ENCODE measurements at places on chromosomes 2 and 18. TPM values are rescaled to one million over a fixed set of nuclear protein-coding genes. Genes with fewer than 3 reads are reported as not detected.

GRCh38 chr2:230825354-230825753, 39.4 kb upstream of the ITM2C start:
- no peak overlapping the region for H3K4me3 ChIP-seq
- peaks cover 10% of the 10 kb centered on the region for H3K27me3 ChIP-seq
- no peak for DNase-seq
- H3K36me3 ChIP-seq = peaks cover 7% of the 10 kb centered on the region
- H3K27ac ChIP-seq = no peak overlapping the region

DNA sequence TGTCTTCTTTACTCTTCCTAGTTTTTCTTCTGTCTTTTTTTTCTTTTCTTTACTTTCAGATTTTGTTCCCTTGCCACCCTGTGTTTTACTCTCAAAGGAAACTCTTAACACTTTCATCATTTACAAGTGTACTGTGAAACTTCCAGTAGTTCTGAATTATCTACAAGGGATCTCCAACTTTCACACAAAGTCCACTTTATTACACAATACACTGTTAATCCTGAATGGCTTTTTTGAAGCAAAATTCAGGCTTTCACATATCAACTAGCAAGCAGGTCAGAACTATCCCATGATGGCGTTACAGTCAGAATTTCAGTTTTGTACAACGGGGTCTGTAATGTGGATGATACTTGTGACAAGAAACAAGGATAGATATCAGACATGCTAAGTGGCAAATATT, 34.5 kb downstream of the RMP24 start:
- no peak overlapping the region for H3K27ac ChIP-seq
- H3K36me3 ChIP-seq = no peaks in the 10 kb centered on the region
- H3K27me3 ChIP-seq = no peaks in the 10 kb centered on the region
- no peak for DNase-seq
- H3K4me3 ChIP-seq = no peak overlapping the region
- no peaks in the 10 kb centered on the region for H3K4me1 ChIP-seq

- DNase-seq = peak; percentile 78
- H3K27me3 ChIP-seq = no peaks in the 10 kb centered on the region
- peaks cover 5% of the 10 kb centered on the region for H3K36me3 ChIP-seq
- peak within 1 kb of the TSS; percentile 49 for H3K27ac ChIP-seq
- peak within 1 kb of the TSS; percentile 61 for H3K4me3 ChIP-seq
These were observed at the start of gene SPR for GRCh38 chr2:72887032-72887739. SPR (plus strand) TSS chr2:72887408; CDS start chr2:72887433, 25 bp downstream.

DNA sequence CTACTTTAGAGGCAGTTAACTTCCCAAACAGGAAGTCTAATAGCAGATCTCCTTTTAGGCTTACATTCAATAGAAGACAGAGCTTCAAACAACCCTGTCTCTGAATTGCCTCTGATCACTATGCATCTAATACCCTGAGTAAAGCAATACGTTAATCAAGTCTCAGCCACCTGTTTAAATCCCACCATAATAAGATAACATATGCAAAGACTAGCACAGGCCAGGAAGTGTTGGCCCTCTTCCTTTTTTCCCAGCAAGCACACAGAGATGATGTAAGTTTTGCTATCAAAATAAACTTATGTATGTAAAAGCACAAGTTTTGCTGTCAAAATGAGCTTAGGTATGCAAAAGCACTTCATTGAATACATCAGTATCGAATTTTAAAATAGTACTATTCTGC, 385.5 kb downstream of the RND3 start:
- H3K27me3 ChIP-seq = no peaks in the 10 kb centered on the region
- DNase-seq = no peak
- no peak overlapping the region for H3K27ac ChIP-seq
- H3K4me3 ChIP-seq = no peak overlapping the region

Gene RAB27B
- 0.88 TPM for total RNA-seq

DNA sequence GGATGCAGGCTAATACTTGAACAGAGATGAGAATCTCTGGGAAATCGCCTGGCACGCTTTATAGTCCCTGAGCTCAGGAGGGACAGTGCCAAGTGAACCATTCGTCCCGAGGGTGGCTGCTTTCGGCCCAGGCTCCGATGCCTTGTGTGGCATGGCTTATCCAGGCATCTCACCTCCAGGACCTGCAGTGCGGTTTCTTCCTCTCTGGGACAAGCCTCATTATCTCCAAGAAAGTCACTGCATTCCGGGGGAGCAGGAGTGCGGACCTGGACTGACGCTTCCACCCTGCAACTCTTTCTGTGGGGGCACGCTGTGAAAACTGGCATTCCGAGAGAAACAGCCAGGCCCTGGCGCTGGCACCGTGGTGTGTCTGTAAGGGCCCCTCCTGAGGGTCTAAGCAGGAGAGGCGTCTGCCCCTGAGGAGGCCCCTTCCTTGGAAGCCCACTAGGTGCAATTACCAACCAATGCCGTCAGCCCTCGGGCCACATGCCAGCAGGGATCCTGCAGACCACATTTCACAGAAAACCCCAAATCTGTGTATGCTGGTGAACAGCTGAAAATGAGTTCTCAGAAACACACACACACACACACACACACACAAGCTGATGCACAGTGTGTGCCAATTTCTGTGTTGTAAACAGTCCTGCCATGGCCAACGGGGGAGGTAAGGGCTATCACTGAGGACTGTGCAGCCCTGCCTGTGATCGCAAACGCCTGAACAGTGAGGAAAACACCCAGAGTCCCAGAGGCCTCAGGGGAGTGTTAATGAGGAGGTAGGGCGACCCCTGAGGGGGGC, 351.9 kb upstream of the SALL3 start:
- H3K27me3 ChIP-seq = no peaks in the 10 kb centered on the region
- H3K4me1 ChIP-seq = no peaks in the 10 kb centered on the region
- no peak for DNase-seq

Gene SALL3
- total RNA-seq = not detected

Gene CYP27C1
- total RNA-seq = 0.63 TPM

Gene GULP1
- total RNA-seq = 135 TPM

GRCh38 chr2:175175896-175176295, 5.6 kb downstream of the ATP5MC3 start:
- H3K36me3 ChIP-seq = peaks cover 59% of the 10 kb centered on the region
- no peak for DNase-seq
- H3K27ac ChIP-seq = 0 out of 2 replicates have a peak overlapping the region, but pooled peaks have one; percentile 5
- H3K4me3 ChIP-seq = no peak overlapping the region
- H3K4me1 ChIP-seq = peaks cover 16% of the 10 kb centered on the region

GRCh38 chr2:113283704-113284284, 5.1 kb upstream of the PAX8 start:
- H3K4me3 ChIP-seq = no peak overlapping the region
- H3K36me3 ChIP-seq = no peaks in the 10 kb centered on the region
- DNase-seq = peak; percentile 99
- peaks cover 52% of the 10 kb centered on the region for H3K4me1 ChIP-seq

- H3K27ac ChIP-seq = no peak overlapping the region
- no peaks in the 10 kb centered on the region for H3K27me3 ChIP-seq
- DNase-seq = peak; percentile 44
- no peaks in the 10 kb centered on the region for H3K36me3 ChIP-seq
- no peak overlapping the region for H3K4me3 ChIP-seq
These were observed 525.6 kb downstream of the MBD2 start for GRCh38 chr18:53698907-53699306.

- DNase-seq = peak; percentile 84
- no peaks in the 10 kb centered on the region for H3K27me3 ChIP-seq
- H3K4me1 ChIP-seq = peaks cover 28% of the 10 kb centered on the region
- H3K27ac ChIP-seq = no peak overlapping the region
These were observed 6.1 kb upstream of the CASP8 start for GRCh38 chr2:201254081-201254730.

Gene CIDEA
- not detected for total RNA-seq

DNA sequence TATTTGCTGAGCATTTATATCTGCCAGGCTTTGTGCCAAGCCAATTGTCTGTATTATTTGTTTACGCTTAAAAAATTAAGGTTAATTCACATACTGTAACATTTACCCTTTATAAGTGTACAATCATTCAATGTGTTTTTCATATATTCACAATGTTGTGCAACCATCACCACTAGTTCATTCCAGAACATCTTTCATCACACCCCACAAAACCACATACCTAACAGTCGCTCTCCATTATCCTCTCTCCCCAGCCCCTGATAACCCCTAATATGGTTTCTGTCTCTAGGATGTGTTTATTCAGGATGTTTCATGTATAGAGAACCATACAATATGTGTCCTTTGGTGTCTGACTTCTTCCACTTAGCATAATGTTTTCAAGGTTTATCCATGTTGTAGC, 234.1 kb downstream of the INSIG2 start:
- no peak overlapping the region for H3K27ac ChIP-seq
- no peak for DNase-seq
- no peaks in the 10 kb centered on the region for H3K27me3 ChIP-seq
- H3K36me3 ChIP-seq = no peaks in the 10 kb centered on the region
- H3K4me3 ChIP-seq = no peak overlapping the region

- DNase-seq = no peak
- no peaks in the 10 kb centered on the region for H3K27me3 ChIP-seq
- no peak overlapping the region for H3K4me3 ChIP-seq
- H3K27ac ChIP-seq = no peak overlapping the region
These were observed 165.4 kb downstream of the CAPN13 start for GRCh38 chr2:30641765-30642345.

- no peak for DNase-seq
- no peak overlapping the region for H3K4me3 ChIP-seq
- H3K4me1 ChIP-seq = peaks cover 5% of the 10 kb centered on the region
These were observed 76.8 kb downstream of the HS6ST1 start for GRCh38 chr2:128241896-128242295.

DNA sequence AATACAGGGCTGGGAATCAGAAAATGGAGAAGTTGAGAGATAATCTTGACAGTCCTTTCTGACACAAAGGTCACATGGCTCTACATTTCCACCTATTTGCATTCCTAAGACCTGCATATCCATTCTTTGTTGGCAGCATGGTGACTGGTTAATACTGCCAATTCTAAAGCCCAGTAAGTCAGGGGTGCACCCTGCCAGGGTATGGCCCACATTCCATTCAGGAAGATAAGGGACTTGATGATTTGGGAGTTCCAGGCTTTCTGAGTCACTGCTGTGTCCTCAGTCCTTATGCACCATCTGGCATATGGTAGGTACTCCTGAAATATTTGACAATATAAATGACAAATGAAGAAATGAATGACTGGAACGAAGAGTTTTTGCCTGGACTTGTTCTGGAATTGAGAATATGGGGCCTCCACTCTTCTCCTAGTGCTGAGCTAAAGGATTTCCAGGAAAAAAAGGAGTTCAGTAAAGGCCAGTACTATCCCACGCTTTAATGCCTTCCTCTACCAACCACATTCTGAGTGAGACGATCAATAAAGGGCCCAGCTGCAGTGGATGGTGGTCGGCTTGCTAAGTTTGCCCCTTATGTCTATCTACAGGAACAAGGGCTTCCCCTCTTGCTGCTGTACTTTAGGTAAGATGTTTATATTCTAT, 31.7 kb upstream of the EIF2AK3 start:
- H3K36me3 ChIP-seq = no peaks in the 10 kb centered on the region
- H3K27ac ChIP-seq = peak overlapping the region; percentile 34
- H3K4me3 ChIP-seq = no peak overlapping the region
- H3K27me3 ChIP-seq = no peaks in the 10 kb centered on the region

DNA sequence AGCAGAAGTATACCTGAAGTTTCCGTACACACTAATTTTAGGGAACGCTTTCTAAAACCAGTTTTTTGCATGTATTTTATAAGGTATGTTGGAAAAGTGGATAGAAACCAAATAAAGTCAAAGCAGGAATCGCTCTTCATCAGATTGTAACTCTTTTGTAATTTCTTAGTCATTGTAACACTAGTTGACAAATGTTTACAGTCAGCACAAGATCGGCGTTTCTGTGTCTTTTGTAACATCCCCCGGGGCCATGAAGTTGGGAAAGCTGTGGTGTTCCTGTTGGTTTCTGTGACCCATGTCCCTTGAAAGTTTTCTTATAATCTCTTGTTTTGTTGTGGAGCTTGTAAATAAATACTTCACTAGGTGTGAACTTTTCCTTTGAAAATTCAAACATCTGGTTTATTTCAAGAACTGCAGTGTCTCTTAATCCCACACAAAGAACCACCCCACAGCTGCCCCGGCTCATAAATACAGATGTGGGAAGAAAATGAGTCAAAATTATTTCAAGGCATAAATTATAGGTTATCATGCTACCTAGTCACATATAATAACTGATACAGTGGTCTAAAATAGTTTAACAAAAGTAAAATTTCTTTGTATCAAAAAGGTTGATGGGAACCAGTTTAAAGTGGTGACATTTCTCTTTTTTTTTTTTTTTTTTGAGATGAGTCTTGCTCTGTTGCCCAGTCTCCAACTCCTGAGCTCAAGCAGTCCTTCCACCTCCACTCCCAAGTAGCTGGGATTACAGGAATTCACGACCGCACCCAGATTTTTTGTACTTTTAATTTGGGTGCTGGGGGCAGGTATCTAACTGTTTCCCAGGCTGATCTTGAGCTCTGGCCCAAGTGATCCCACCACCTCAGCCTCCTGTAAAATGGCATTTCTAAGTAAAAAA, 751 bp upstream of the NMI start:
- peaks cover 10% of the 10 kb centered on the region for H3K4me1 ChIP-seq
- H3K4me3 ChIP-seq = peak overlapping the region; percentile 89
- H3K36me3 ChIP-seq = peaks cover 7% of the 10 kb centered on the region
- peak overlapping the region; percentile 95 for H3K27ac ChIP-seq
- DNase-seq = no peak
- H3K27me3 ChIP-seq = no peaks in the 10 kb centered on the region

GRCh38 chr18:26378701-26379100, 152.5 kb downstream of the TAF4B start:
- DNase-seq = no peak
- no peak overlapping the region for H3K4me3 ChIP-seq
- H3K27ac ChIP-seq = no peak overlapping the region
- no peaks in the 10 kb centered on the region for H3K36me3 ChIP-seq
- H3K4me1 ChIP-seq = no peaks in the 10 kb centered on the region
- H3K27me3 ChIP-seq = no peaks in the 10 kb centered on the region

GRCh38 chr18:9685615-9685890, 22.5 kb upstream of the RAB31 start:
- H3K36me3 ChIP-seq = no peaks in the 10 kb centered on the region
- no peak overlapping the region for H3K4me3 ChIP-seq
- no peaks in the 10 kb centered on the region for H3K27me3 ChIP-seq
- H3K4me1 ChIP-seq = peaks cover 25% of the 10 kb centered on the region

Gene FSIP2
- total RNA-seq = not detected

GRCh38 chr2:45782986-45783385, 131.5 kb downstream of the PRKCE start:
- no peak overlapping the region for H3K4me3 ChIP-seq
- H3K4me1 ChIP-seq = no peaks in the 10 kb centered on the region
- H3K27me3 ChIP-seq = no peaks in the 10 kb centered on the region
- H3K27ac ChIP-seq = no peak overlapping the region
- DNase-seq = no peak
- H3K36me3 ChIP-seq = no peaks in the 10 kb centered on the region

DNA sequence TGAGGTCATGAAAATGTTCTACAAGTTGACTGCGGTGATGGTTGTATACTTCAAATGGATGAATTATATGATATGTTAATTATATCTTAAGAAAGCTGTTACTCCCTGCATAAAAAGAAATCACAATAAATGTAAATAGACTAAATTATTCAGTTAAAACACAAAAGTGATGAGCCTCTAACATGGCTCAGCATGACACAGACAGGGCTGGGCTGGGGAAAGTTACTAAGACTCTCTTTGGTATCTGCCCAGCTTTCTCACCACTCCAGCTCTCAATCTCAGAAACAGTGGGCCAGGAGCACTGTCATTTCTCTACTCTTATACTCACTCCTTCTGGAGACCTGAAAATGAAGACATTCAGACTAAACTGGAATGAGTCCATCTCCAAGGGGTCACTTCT, 3.5 kb downstream of the CYP27C1 start:
- DNase-seq = no peak
- no peak overlapping the region for H3K4me3 ChIP-seq
- H3K36me3 ChIP-seq = no peaks in the 10 kb centered on the region
- H3K27ac ChIP-seq = no peak overlapping the region
- H3K4me1 ChIP-seq = peaks cover 20% of the 10 kb centered on the region
- H3K27me3 ChIP-seq = no peaks in the 10 kb centered on the region

GRCh38 chr18:78778651-78779050, 201.0 kb upstream of the SALL3 start:
- no peak overlapping the region for H3K4me3 ChIP-seq
- H3K4me1 ChIP-seq = no peaks in the 10 kb centered on the region
- H3K27me3 ChIP-seq = no peaks in the 10 kb centered on the region
- DNase-seq = peak; percentile 12
